ENCODE measurements at places on chromosomes 1 and 21. TPM values are rescaled to one million over a fixed set of nuclear protein-coding genes. Genes with fewer than 3 reads are reported as not detected.

Gene GPR25
- not detected for polyA plus RNA-seq

Gene SPRR2G
- polyA plus RNA-seq: not detected

Gene C1orf116
- not detected for polyA plus RNA-seq

Gene FGR
- polyA plus RNA-seq: not detected

Gene AMY1C
- not detected for polyA plus RNA-seq

Gene LENEP
- not detected for polyA plus RNA-seq
